ENCODE measurements at places on chromosomes 4 and X.

- no peak for DNase-seq
These were observed 11.1 kb downstream of the ZNF182 start for GRCh38 chrX:47992669-47993068.

GRCh38 chr4:139511320-139511719 is 44.7 kb downstream of the SETD7 start:
- no peak for DNase-seq

GRCh38 chrX:30612250-30612655 is 34.7 kb upstream of the TASL start:
- no peak for DNase-seq

DNA sequence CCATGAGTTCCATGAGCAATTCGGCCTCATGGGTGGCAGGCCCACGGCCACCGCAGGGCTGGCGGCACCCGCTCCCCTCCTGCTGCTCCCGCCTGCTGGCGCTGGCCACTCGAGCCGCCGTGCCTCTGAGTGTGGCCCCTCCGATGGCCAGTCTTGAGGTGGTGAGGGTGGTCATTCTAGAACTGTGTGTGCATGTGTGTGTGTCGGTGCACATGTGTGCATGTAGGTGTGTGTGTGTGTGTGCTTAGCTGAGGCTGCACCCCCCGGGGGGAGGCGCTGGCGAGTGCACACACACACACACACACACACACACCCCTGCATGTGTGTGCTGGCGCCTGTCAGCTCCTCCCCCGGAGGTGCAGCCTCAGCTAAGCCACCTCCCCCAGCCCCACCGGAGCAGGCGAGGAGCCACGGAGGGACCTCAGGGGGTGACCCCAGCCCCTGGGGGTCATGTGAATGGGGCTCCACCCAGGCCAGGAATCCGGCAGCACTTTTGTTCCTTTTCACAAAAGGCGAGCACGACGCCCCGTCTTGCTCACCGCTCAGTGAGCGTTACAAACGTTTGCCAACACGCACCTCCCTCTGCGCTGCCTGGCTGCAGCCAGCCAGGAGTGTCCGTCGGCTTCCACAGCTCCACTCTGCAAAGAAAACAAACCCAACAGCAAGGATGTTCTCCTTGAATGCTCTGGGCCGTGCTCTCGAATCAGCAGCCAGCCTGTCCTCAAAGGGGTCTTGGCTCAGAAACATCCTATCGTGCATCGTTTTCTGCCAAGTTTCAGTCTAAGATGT is 29.9 kb downstream of the FGFRL1 start:
- no peak for DNase-seq

- DNase-seq, result no peak
These were observed 222.1 kb downstream of the CBR4 start for GRCh38 chr4:168787801-168788595.
